MCF 10A (cell line): ENCODE measurements at places on chromosomes 2 and 18. TPM values are rescaled to one million over a fixed set of nuclear protein-coding genes. Genes with fewer than 3 reads are reported as not detected.

GRCh38 chr2:231379266-231380215 lies 16.0 kb upstream of the B3GNT7 start:
- no peaks in the 10 kb centered on the region for H3K36me3 ChIP-seq
- no peak for DNase-seq
- peaks cover 6% of the 10 kb centered on the region for H3K4me1 ChIP-seq
- no peaks in the 10 kb centered on the region for H3K27me3 ChIP-seq

GRCh38 chr2:36357847-36358659 lies 2.5 kb downstream of the CRIM1 start:
- H3K4me1 ChIP-seq: peaks cover 47% of the 10 kb centered on the region
- H3K4me3 ChIP-seq: peak overlapping the region; percentile 95
- H3K27ac ChIP-seq: peak overlapping the region; percentile 97
- peaks cover 39% of the 10 kb centered on the region for H3K36me3 ChIP-seq
- peak; percentile 84 for DNase-seq

- no peaks in the 10 kb centered on the region for H3K27me3 ChIP-seq
- H3K27ac ChIP-seq: peak overlapping the region; percentile 76
- peaks cover 24% of the 10 kb centered on the region for H3K4me1 ChIP-seq
- DNase-seq: no peak
- peaks cover 36% of the 10 kb centered on the region for H3K36me3 ChIP-seq
These were observed 113.9 kb downstream of the USP34 start for GRCh38 chr2:61356958-61357350.

GRCh38 chr2:241108271-241109209 lies 6.5 kb upstream of the MTERF4 start:
- DNase-seq: no peak
- H3K4me3 ChIP-seq: no peak overlapping the region
- H3K36me3 ChIP-seq: peaks cover 12% of the 10 kb centered on the region
- no peaks in the 10 kb centered on the region for H3K27me3 ChIP-seq
- no peaks in the 10 kb centered on the region for H3K4me1 ChIP-seq

GRCh38 chr2:31347319-31347718 lies 67.2 kb downstream of the XDH start:
- peaks cover 32% of the 10 kb centered on the region for H3K36me3 ChIP-seq
- no peaks in the 10 kb centered on the region for H3K27me3 ChIP-seq
- no peak overlapping the region for H3K4me3 ChIP-seq
- DNase-seq: no peak

Gene ST8SIA5
- total RNA-seq: not detected in 2 replicates

Gene GRB14
- total RNA-seq: 1.5 and 2.0 TPM in 2 replicates

Gene EMILIN1
- 0.20 and 0.21 TPM in 2 replicates for total RNA-seq
